ENCODE measurements at places on chromosomes 5 and 9. TPM values are rescaled to one million over a fixed set of nuclear protein-coding genes. Genes with fewer than 3 reads are reported as not detected.

The DMRT2 gene
- total RNA-seq, result 0.62 TPM

The MYMK gene
- total RNA-seq, result not detected

The FOXD4 gene
- total RNA-seq, result not detected

The NRARP gene
- total RNA-seq, result 0.12 TPM

The BTNL8 gene
- not detected for total RNA-seq
